ENCODE measurements at places on chromosomes 5 and 9.

GRCh38 chr9:38662763-38663593 lies 42.6 kb upstream of the ANKRD18A start:
- no peak for DNase-seq

GRCh38 chr5:94180761-94181160 lies 437.6 kb downstream of the KIAA0825 start:
- no peak for DNase-seq

DNA sequence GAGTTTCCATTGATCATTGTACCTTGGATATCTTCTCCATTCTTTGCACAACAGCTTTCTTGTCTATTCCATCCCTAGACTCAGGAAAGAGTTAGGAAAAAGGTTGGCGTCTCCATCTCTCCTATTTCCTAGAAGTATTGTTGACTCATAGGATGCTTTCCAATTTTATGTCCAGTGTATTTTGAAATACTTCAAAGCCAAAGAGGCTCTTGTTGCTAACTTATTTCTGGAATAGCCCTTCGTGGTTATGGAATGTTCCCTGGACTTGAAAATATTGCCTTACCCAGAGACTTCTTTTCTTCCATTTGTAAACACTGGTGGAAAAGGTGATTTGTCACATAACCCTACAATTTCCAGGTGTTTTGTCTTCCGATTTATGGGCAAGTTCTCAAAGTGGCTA lies 402.3 kb upstream of the ZNF608 start:
- no peak for DNase-seq

DNA sequence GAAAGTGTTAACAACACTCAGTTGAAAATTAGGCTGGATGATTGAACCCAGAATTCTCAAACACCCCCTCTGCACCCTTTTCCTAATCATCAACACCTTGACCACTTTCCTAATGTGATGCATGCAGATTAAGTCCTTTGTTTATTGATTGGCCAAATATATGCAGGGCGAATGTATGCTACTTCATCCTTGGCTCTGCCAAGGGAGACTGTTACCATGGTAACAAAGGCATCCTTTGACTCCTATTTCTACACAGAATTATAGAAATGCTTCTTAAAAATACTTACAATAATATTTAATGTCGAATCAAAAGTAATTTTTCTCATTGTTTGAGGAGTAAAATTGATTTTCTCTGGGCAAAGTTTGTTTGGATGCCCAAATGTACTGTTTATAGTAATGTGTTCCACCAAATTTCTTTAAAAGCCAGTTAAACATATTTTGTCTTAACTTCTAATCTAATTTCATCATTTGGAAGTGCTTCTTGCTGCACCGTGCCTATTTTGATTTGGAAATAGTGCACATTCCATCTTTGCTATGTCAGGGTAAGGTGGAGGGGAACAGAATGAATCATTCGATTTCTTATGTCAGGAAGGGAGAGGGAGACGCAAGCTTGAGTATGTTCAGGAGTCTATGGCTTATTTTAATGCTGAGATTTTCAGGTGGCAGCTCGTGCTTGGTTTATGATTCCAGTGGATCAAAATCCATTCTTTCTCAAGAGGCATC lies 1384.3 kb upstream of the WWC1 start:
- DNase-seq = no peak

DNA sequence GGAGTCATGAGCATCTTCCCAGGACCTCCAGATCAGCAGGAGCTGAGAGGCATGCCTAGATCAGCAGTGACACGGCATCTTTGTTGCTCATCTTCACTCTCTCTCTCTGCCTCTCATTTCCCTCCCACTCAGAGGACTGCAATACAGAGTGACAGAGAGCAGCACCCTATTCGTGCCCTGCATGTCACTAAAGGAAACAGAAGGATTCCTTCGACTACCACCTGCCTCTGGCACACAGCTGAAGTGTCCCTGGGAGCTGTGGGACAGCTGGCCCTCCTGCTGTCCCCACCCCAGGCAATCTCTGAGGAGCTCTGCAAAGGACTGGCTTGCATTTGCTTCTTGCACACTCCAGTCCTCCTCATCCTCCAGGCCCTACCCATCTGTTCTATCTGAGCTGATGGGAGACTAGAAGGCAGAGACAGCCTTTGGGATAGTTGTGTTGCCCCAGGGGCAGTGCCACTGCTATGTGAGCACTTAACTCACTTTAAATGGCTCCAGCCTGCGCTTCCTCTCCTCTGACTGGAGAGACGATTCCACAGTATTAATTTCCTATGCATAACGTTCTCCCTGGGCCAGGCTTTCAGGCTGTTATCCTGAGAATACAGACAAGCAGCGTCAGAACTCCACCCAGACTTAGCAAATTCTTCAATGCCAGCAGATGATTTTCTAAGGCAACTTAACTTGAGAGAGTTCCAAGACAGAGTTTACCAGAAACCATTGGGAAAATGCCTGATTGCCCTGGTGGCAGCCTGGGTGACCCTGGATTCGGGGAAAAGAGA lies 167.6 kb upstream of the MAP1B start:
- DNase-seq = no peak

DNA sequence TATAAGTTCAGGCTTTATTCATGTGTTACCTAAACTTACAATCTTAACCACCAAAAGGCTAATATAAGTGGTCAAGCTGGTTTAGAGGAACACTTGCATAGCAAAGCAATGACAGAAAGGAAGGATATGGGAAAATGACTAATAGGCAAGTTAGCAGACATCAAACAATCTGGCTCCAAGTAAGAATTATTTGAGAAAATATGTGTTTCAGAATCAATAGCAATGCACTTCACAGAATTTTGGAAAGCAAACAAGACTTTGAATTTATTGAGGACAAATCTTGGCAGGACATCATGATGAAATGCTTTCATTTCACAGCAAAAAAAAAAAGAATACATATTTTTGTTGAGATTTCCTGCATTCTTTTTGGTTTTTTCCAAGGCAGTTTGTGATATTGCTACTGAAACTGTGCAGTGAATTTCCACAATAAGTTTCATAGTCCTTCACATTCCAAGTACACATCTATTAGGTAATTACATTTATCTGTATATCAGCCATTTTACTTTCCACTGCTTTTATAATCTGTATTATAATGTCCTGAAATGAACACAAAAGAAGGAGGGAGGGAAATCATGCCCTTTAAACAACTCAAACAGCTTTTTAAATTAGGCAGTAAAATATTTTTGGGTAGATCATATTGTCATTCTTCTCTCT lies 417.9 kb downstream of the NR2F1-AS1 start:
- no peak for DNase-seq

DNA sequence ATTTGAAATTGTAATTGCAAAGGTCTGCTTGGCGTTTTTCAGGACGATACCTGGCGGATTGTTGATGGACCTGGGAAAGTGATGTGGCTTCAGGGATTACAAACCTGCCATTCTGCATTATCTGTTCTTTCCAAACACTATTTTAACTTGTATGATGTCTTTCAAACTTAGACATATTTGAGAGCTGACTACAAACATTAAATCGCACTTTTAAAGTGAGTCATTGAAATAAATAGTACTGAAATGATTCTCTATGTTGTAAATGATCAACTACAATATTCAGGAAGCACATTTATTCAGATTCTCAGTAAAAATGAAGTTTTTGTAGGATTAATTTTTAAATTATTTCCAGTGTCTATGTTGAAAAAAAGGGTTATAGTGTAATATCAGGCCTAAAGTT lies 32.3 kb upstream of the TMEM171 start:
- no peak for DNase-seq

GRCh38 chr5:81317536-81317935 lies 16.1 kb downstream of the ZCCHC9 start:
- no peak for DNase-seq

DNA sequence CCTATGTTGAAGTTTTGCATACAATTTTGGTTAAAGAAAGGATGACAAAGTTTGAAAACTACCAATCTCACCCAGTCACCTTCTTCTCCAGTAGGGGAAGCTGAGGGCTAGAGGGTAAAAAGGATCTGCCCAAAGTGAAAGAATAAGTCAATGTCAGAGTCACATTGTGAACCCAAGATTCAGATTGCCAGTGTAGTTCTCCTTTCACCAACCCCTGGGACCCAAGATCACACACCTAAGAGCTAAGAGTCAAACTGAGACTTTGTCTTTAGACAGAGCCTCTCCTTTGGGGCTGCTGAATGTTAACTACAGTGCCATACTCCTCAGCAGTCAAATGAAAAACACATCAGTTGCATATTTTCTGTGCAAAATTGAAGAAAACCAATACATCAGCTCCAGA lies 210.6 kb downstream of the ATP10B start:
- no peak for DNase-seq

DNA sequence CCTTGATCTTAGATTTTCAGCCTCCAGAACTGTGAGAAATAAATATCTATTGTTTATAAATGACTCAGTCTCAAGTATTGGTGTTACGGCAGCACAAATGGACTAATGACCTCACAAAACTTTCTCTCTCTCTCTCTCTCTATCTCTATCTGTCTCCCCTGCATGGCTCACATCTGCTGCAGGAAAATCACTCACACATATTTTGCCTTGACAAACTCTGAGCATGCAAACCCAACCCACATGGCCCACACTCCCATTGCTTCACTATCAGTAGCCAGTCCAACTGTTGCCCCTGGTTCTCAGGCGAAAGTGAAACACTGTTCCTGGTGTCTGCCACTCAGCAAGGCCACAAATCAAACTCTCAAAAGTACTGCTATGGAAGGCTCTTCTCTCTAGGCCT lies 66.4 kb upstream of the PIK3R1 start:
- DNase-seq = no peak

DNA sequence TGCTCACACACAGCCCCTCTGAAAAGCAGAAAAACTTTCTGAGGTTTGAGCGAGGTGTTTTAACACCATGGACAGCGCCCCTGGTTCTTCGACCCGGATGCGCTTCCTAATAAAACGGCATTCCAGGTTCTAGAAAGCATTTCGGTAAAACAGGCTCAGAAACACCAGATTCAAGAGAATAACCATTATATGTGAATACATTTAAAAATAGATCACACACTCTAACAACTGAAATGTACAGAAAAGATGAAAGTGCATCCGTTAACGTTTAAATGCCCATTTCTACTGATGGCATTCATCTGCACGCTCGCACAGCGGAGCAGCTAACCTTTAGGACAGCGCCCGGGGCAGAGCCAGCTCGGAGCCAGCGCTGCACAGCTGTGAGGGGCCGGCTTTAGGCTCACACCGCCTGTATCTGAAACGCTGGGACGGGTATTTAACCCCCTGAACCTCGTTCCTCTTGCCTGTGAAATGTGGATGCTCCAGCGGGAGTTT lies 26.3 kb upstream of the TENT4A start:
- DNase-seq = no peak

- no peak for DNase-seq
These were observed 127.5 kb upstream of the IRX4 start for GRCh38 chr5:2009986-2010914.

DNA sequence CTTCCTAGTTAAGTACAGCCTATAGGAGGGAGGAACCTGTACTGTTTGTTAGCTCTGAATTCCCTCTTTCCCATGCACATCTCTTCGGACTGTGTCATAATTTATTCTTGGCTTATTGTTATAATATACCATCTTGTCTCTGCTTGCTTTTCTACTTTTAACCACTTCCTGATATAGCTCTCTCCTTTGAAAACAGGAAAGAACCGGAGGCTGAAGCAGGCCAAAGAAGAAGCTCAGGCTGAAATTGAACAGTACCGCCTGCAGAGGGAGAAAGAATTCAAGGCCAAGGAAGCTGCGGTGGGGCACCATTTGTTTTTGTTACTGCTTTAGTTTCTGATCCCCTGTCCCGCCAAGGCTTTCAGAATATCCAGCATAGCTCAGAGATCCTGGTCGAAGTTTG lies 4.8 kb downstream of the ATP6V1G1 start:
- DNase-seq = peak; percentile 46

DNA sequence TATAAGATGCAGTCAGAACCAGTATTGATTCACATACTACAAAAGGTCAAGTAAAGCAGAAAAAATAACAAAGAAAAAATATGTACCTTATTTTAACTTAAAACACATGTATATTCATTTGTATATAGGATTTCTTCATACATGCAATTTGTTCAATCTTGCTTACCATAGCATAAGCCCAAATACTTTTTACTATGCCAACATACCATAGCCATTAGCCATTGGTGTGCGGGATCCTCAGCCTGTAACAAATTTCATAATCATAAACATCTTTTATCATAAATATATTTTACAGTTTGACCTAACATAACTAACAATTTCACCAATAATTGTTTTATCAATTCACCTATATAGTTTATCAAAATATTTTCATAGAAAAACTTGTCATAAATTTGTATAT lies 51.1 kb downstream of the MPDZ start:
- DNase-seq = no peak

DNA sequence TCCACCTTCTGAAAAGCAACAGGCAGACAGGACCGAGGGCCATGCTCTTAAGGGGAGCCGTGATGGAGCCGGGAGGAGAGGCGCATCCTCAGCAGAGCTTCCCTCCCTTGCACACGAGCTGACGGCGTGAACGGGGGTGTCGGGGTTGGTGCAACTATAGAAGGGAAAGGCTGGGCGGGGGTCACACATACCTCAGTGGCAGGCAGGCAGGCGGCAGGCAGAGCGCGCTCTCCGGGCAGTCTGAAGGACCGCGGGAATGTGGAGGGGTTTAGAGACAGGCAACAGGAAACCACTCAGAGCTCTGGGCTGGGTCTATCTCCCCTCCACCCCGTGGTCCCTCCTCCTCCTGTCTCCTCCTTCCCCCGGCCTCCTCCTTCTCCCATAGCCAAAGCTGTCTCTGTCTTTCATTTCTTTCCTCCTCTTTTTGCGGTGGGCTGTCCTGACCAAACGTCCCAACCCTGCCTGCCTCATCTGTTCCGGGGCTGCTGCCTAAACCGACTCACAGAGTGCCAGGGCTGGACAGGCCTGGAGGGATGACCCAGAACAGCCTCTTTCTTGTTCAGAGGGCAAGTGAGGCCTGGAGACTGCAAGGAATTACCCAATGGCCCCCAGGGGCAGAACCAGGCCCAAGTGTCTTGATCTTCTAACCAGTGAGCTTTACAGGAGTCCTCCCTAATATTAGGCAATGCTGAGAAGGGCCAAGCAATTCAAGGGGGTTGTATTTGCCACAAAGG lies at the start of gene SPARC:
SPARC (minus strand) TSS at position 242 of the 734 bp plus-strand sequence. CDS start 10,727 bp downstream, outside the sequence.
- DNase-seq = no peak

DNA sequence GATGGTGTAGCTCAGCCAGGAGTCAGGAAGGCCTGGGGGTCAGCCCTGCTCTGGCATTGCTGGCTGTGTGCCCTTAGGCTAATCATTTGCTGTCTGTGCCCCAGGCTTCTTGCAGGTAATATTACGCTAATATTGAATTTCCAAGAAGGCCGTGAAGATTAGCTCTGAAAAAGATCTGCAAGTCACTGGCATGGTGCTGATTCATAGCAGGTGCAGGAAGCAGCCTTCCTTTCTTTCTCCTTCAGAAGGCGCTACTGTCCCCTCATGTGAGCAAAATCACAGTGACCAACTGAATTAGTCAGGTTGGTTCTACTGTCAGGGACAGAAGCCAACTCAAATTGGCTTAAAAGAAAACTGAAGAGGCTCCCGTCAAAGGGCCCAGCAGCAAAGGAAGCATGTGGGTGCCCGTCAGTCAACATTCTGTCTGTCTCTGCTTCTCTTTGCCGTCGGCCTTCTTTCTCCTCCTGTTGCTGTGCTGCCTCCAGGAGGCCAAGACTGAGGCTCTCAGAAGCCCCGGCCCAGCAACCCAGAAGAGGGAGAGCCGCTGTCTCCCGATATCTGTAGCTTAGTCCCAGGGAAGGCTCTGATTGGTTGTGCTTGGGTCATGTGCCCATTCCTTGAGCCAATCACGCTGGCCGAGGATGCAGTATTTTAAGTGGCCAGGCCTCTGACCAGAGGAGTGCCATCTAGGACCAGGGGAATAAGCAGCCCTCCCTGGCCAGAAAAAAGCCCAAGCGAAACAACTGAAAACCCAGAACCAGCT lies 67.8 kb upstream of the NEURL1B start:
- DNase-seq = no peak
